ENCODE measurements at places on chromosomes 7 and 10. TPM values are rescaled to one million over a fixed set of nuclear protein-coding genes. Genes with fewer than 3 reads are reported as not detected.

Gene A1CF
- total RNA-seq, result not detected

Gene VAX1
- total RNA-seq, result not detected

Gene CDC14C
- not detected for total RNA-seq

Gene DPYSL4
- 7.6 TPM for total RNA-seq

Gene LRRD1
- under 0.01 TPM for total RNA-seq

Gene TRIM4
- total RNA-seq, result 22.8 TPM

Gene OPN4
- total RNA-seq, result not detected

Gene COL1A2
- total RNA-seq, result 5,973 TPM

Gene AKR1C8
- not detected for total RNA-seq

Gene HOXA2
- 0.28 TPM for total RNA-seq

Gene MYO1G
- total RNA-seq, result under 0.01 TPM

Gene STEAP1
- total RNA-seq, result 32.2 TPM

Gene SRRM3
- total RNA-seq, result 0.56 TPM

Gene MMP21
- total RNA-seq, result not detected

Gene CXCL12
- 75.3 TPM for total RNA-seq

Gene KAZALD1
- 22.4 TPM for total RNA-seq

Gene C10orf53
- total RNA-seq, result not detected

Gene ZNRF2
- total RNA-seq, result 5.4 TPM

Gene CCL26
- 2.9 TPM for total RNA-seq

Gene LRMDA
- total RNA-seq, result 0.38 TPM

Gene ASIC3
- total RNA-seq, result under 0.01 TPM

Gene TMEM139
- not detected for total RNA-seq
